Stimulated activated CD8-positive, alpha-beta memory T cell treated with anti-CD3 and anti-CD28 coated beads, Interleukin-15, amount 100 ng/mL, for 4 hours (primary cell): ENCODE measurements at places on chromosomes 1 and 21.

GRCh38 chr1:21794656-21795055 lies 11.7 kb upstream of the USP48 start:
- no peak for DNase-seq

DNA sequence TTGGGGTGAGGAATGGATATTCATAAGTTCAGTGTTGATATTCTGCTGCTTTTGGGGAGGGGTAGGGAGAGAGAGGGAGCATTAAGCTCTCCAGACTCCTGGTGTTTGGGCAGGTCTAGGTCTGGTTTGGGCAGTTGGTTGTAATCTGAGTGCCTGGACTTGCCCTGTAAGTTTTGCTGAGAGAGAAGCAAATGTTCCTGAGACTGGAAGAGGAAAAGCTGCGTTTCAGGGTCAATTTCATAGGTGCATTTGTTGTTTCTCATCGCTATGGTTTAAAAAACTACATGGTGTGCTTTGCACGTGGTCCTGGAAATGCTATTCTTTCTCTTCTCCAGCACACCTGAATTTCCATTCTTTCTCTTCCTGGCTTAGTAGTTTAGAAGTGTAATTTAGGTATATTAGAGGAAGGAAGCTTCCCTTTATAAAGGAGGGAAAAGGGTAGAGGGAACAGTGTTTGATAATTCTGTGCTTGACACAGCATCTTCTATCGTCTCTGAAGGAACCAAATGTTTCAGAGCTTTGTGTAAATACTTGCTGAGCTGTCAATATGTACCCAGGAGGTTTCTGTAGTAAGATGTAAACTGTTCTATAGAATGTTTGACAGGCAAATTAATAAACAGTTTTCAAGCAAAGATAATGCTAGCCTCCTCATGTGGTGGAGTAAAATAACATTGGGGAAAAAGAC lies 6.3 kb downstream of the ARID1A start:
- no peak for DNase-seq

GRCh38 chr1:191595170-191595569 lies 563.1 kb upstream of the RGS18 start:
- DNase-seq: no peak

- DNase-seq: no peak
These were observed 46.8 kb upstream of the ECE1 start for GRCh38 chr1:21337010-21337437.

DNA sequence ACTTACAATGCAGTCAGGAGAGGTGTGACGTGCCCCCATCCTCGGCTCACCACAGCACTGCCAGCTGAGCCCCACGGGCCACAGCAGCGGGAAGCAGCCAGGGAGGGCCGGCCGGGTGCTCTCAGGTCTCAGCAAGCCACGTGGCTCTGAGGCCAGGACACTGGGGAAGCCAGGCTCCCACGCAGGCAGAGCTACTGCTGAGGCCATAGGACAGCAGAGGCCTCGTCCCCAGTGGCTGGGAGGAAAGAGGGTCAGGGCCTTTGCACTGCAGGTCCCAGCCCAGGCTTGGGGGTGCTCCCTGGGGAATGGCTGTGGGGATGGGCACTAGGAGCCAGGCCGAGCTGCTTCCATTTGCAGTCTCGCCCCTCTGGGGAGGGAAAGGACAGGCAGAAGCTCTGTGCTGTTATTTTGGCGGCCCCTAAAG lies 5.8 kb downstream of the LRRC47 start:
- no peak for DNase-seq

DNA sequence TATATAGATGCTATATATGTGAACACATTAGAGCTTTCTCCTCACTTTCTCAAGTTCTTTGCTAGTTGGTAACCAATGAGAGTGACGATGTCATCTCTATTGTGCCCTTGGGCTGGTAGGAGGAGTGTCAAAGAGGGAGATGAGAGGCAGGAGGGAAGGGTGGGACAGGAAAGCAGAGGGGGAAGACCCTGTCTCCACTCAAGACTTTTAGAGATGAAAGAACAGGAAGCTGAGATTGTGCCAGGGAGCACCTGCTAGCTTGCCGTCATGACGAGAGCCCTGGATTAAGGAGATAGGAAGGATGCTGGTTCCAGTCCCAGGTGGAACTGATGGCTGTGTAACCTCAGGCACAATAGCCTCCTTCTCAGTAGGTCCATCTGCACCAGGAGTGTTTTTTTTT lies 16.7 kb downstream of the CNR2 start:
- no peak for DNase-seq

DNA sequence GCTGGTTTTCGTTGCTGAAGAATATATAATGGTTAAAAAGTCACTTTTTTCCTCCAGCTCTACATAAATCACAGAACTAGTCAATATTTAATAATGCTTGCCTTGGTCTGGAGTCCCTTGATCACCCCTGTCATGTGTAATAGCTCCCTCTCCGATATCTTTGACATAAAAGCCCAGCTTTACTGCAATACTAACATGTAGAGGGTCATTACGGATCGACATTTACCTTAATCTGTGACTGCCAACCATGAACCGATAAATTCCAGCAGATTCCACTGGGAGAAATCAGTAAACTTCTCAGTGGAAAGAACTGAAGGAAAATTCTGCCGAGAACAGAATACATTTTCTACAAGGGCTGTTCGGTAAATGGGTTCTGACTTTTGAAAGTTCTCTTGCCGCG lies 396.5 kb downstream of the KCTD3 start:
- DNase-seq: no peak

GRCh38 chr1:4724695-4725250 lies 70.4 kb downstream of the AJAP1 start:
- no peak for DNase-seq

GRCh38 chr1:184075055-184076029 lies 23.8 kb downstream of the TSEN15 start:
- DNase-seq: no peak

GRCh38 chr1:23403038-23403336 lies 21.6 kb downstream of the TCEA3 start:
- DNase-seq: no peak

- DNase-seq: no peak
These were observed 567.2 kb downstream of the SMYD3 start for GRCh38 chr1:245939756-245940345.

GRCh38 chr21:40386294-40386911 lies 460.6 kb downstream of the DSCAM start:
- DNase-seq: no peak

DNA sequence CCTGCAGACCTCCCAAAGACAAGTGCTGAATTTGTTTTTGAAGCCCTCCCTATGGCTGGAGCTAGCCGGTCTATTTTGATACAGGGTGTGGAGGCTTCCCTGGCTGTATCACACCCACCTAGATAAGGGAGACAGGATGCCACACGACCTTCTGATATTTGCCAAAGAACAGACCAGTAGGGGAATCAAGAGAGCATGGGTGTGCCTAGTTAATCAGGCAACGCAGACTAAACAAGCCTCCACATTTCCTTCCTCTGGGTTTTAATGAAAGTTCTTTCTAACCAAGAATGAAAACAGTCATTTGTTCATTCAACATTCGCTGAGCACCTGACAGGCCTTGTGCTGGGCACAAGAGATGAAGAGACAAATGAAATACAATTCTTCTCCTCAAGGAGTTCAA lies 446.8 kb downstream of the PLPP3 start:
- no peak for DNase-seq

GRCh38 chr1:207999274-207999915 lies 88.5 kb upstream of the CD34 start:
- DNase-seq: no peak

GRCh38 chr1:57489358-57490036 lies 65.6 kb upstream of the DAB1 start:
- DNase-seq: no peak

DNA sequence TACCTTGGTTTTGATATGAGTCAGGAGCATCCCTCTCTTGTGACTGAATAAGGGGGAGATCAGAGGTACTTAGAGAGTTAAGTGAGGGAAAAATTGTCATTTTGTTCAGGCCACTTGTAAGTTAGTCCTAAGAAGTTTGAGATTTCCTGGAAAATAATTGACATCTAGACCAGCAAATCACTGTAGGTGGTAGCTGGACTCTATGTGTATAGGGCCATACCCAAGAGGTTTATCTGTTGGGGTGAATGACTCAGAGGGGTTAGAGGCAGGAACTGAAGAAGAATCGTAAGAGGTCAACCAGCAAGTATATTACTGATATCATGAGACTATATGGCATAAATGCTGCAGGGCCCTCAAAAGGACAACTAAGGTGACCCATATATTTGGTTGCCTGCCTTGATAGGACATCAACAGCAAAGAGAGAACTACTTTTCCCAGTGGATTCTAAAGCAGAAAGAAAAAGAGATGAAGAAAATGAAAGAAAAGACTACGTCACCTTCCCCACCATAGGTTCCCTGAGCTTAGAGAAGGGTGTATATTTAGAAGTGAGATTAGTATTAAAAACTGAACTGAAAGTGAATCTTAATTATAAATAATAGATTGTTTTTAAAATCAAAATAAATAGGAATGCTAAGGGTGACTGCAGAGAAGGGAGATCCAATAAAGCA lies 8.0 kb upstream of the RNPC3 start:
- no peak for DNase-seq
